ENCODE measurements at places on chromosomes 7 and 10.
A peak's percentile ranks its signal among the peaks of the same experiment; 100 is the strongest.

DNA sequence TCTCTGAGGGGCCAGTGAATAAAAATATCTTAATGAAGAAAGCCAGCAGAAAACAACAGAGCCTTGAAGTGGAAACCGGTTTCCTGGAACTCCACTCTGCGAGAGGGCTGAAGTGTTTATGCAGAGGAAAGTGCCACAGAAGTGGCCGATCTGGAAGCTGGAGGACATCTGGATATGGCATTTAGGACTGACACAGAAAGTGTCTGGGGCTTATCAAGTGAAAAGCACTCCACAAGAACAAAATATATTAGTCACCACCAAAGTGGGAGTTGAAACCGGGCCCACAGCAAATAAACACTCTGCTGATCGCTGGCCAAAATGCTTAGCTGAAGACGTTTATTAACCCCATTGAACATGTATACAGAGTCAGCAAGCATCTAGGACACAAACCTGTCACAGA is 7.8 kb downstream of the NOD1 start:
- no peak for DNase-seq

- DNase-seq, result no peak
These were observed 47.2 kb downstream of the SORBS1 start for GRCh38 chr10:95513941-95514392.

DNA sequence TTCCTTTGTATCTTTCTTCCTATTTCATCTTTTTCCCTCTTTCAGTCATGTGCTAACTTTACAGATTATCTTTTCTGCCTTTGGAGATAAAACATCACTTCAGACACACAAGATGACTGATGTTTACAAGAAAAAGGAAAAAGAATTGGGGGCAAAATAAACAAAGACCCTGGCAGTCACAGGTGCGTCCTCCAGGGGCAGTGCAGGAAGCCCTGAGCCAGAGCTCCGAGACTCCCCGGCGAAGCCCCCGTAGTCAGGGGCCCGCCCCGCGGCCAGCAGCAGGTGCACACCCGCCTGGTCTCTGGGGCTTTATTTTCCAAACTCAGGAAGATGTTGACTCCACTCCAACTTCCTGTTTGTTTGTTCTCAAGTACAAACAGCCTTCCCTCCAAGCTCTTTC is 10.2 kb downstream of the STK32C start:
- DNase-seq, result no peak

DNA sequence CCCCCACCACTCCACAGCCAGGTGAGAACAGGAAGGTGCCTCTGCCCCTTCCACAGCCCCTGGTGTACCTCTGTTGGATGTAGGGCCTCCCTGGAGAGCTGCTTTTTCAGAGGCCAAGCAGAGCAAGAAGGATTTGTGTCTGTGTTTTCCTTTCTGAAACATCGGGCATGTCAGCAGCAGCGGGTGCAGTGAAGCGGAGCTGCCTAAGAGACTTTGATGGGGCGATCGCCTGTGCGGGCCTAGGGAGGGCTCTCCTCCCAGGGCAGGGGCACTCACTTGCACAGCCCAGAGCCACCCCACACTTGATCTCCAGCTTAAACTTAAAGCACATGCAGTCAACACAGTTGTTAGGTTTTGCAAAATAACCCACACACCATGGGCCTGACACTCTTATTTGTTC is 324.7 kb downstream of the ACTR3B start:
- DNase-seq, result no peak

GRCh38 chr7:99694201-99694911 is 14.6 kb upstream of the CYP3A5 start:
- DNase-seq, result no peak

- peak; percentile 51 for DNase-seq
These were observed 7.3 kb upstream of the KLHDC10 start for GRCh38 chr7:130063036-130063435.

DNA sequence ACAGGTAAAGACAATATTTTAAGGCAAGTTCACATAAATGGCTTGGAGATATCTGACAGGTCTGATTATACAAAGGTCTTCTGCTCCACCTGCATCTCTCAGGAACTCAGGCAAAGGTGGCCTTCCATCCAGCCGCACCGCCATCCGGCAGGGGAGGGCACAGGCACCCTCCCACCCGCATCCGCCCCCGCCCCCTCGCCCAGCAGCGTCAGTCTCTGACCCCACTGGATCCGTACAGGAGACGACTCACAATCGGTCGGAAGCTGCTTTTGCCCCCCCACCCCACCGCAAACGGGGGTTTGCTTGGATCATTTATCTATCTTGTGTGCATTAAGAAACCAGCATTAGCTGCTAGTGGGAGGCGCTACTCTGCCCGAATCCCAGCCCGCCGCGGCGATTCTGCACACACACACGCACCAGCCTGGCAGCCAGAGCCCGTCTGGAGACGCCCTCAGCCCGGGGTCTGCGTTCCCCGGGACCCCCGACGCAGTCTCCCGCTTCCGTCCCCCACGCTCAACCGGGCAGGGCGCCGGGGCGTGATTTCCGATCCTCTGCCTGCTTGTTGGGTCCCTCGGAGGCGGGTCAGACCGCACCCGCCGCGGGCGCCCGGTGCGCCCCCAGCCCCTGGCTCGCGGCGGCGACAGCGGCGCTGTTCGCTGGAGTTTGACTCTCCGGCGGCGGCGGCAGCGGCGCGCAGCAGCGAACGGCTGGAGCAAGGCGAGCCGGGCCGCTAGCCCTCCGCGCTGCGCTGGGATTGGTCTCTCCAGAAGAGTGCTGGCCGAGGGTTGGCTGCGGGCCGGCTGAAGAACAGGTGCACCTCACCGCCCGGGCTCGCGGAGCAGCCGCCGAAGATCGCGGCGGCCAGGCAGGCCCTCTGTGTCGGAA is 820 bp upstream of the NRG3 start:
- no peak for DNase-seq

- DNase-seq, result no peak
These were observed 738.6 kb upstream of the LRRTM3 start for GRCh38 chr10:66187053-66187733.

DNA sequence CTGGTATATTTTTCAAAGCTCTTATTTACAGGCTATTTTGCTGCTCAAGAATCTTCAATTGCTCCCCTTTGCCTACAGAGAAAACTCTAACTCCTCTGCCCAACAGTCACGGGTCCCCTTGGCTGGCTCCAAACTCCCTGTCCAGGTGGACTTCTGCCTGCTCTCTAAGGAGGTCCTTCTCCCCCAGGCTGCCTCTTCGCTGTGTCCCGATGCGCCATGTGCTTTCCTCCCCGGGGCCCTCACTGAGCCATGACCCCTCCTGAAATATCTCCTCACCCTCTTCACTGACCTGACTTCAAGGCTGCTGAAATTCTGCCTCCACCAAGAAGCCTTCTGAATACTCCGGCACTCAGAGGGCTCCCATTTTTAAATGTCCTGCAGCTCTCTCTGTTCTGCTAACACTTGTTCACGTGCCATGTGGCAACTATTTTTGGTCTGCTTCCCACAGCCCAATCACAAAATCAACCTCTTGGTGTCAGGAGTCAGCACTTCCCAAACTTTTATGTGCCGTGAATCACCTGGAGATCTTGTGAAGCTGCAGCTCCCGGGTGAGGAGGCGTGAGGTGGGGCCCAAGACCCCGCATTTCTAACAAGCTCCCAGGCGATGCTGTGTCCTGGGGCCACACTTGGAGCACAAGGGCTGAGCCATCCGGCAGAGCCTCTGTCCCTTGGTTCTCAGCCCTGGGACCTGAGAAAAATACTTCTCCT is 85.7 kb upstream of the COL13A1 start:
- no peak for DNase-seq

GRCh38 chr7:35818513-35818912 is 17.7 kb downstream of the SEPTIN7 start:
- no peak for DNase-seq

DNA sequence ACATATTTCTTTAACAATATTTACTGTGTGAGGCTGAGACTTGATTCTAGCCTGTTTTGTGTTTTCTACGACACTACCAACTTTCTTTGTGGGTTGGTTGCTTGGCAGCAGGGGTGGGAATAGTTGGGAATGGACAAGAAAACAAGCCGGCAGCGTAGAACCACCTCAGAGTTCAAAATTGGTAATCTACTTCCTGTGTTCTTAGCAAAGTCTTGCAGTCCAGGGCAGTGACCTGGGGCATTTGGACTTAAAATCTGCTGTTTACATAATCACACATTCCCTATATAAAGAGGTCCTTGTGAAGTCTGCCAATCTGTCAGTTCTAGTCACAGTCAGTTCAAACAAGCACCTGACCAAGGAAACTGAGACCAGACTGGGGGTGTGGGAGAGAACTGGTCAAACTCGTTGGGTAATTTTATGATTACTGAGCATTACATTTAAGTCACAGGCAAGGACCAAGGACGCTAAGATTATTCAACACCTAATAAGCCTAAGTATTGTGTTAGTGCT is 167.9 kb downstream of the CPEB3 start:
- DNase-seq, result no peak

GRCh38 chr10:35339942-35340341 is 3.6 kb downstream of the CCNY start:
- DNase-seq, result no peak

All from effector memory CD4-positive, alpha-beta T cell (primary cell).